T-helper 2 cell (primary cell): ENCODE measurements at places on chromosomes 11 and 22.

DNA sequence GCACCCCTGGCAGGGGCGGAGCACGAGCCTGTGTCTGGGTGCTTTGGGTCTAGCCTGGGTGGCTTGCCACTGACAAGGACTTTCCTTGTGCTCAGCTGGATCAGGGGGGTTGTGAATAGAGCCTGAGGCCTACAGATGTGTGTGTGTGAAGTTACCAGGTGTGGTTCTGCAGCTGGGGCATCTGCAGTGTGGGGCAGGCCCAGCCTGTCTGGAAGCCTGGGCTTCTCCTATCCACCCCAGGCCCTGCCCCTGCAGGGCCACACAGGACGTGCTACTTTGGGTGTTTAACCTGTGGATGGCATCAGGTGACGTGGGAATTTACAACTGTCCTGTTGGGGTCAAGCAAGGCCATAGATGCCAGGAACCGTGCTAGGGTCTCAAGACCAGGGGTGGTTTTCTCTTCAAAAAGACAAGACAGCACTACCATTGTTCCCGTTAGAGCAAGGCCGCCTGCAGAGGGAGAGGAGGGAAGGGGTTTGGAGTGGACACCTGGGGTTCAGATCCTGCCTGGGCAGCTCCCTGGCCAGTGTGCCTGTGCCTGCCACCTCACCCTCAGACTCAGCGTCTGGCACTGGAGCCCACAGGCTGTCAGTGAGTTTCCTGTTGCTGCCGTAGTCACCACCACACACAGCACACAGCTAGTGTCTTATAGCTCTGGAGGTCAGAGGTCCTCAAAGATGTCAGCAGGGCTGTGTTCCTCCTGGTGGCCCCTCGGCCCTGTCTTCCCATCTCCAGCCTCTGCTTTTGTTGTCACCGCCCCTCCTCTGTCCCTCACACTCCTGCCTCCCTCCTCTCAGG is 31.6 kb downstream of the CTTN start:
- DNase-seq: no peak

DNA sequence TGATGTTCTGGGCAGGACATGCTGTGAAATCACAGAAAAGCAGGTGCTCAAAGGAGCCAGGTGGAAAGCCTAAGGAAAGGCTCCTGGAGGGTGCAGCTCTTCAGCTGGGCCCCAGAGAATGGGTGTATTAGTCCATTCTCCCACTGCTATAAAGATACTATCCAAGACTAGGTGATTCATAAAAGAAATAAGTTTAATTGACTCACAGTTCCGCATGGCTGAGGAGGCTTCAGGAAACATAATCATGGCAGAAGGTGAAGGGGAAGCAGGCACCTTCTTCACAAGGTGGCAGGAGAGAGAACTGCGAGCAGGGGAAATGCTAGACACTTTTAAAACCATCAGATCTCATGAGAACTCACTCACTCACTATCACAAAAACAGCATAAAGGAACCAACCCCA is 43.1 kb upstream of the DEUP1 start:
- DNase-seq: no peak

GRCh38 chr22:36374603-36375024 is 13.2 kb downstream of the MYH9 start:
- DNase-seq: peak; percentile 45

GRCh38 chr11:45384711-45385241 is 98.6 kb upstream of the SYT13 start:
- no peak for DNase-seq

- no peak for DNase-seq
Observed at GRCh38 chr11:111674941-111675340, 72.7 kb downstream of the SIK2 start.

DNA sequence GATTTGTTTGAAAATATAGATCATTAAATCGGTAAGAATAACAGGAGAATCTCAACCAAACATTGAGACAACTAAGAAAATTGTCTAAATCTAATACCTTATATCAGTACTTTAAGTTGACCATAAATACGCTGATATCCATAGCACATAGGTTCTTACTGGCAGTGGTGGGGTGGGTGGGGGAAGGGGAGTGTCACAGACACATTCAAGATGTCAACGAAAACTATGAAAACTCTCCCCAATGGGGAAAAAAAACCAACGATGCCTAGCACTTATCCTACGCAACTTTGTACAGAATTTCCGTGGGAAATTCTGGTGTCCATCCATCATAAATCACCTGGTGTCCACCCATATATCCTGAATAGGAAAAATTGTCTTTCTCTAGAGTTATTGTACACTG is 6.2 kb downstream of the GRAP2 start:
- DNase-seq: peak; percentile 66

GRCh38 chr11:2664376-2664775 is 35.4 kb downstream of the KCNQ1OT1 start:
- no peak for DNase-seq

DNA sequence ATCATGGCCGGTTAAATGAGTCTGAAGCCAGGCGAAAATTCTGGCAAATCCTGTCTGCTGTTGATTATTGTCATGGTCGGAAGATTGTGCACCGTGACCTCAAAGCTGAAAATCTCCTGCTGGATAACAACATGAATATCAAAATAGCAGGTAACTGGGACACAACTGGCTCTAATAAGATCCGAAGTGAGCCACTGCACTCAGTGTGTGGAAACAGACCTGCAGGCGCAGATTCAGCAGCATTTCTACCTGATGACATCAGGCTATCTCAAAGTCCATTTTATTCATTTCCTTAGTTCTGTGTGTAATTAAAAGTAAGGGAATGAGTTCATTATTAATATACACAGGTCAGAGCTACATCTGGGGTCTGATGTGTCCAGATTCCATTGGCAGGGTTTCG is 78.2 kb downstream of the PPP2R1B start:
- DNase-seq: no peak
